ENCODE measurements at places on chromosomes 1 and 21. TPM values are rescaled to one million over a fixed set of nuclear protein-coding genes. Genes with fewer than 3 reads are reported as not detected.

IL22RA1 gene
- not detected for polyA plus RNA-seq

WNT2B gene
- polyA plus RNA-seq = 1.1 TPM

CELA3A gene
- not detected for polyA plus RNA-seq

OR2T35 gene
- polyA plus RNA-seq = not detected

VPS72 gene
- polyA plus RNA-seq = 82.7 TPM

RNF186 gene
- not detected for polyA plus RNA-seq

CENPF gene
- 75.1 TPM for polyA plus RNA-seq

MYBPH gene
- polyA plus RNA-seq = 0.86 TPM

MYCL gene
- 3.9 TPM for polyA plus RNA-seq

RASAL2 gene
- polyA plus RNA-seq = 13.1 TPM

ALDH4A1 gene
- 122 TPM for polyA plus RNA-seq

PSMB2 gene
- 72.8 TPM for polyA plus RNA-seq

CAMK2N1 gene
- polyA plus RNA-seq = 1.4 TPM

LIPI gene
- not detected for polyA plus RNA-seq

TMCC2 gene
- 9.0 TPM for polyA plus RNA-seq

OLFML3 gene
- polyA plus RNA-seq = 13.5 TPM
